ENCODE measurements at places on chromosomes 2 and 18.

- no peak for DNase-seq
Observed at GRCh38 chr18:50639711-50640110, 79.8 kb downstream of the MAPK4 start.

GRCh38 chr2:71615767-71616730 is 162.7 kb downstream of the DYSF start:
- no peak for DNase-seq

GRCh38 chr2:195513119-195513518 is 143.9 kb upstream of the SLC39A10 start:
- no peak for DNase-seq

GRCh38 chr2:134668821-134669220 is 50.0 kb downstream of the TMEM163 start:
- DNase-seq, result peak; percentile 68

GRCh38 chr2:27080140-27080469 is 1.7 kb downstream of the EMILIN1 start:
- no peak for DNase-seq

GRCh38 chr2:33015421-33016142 is 68.8 kb downstream of the LTBP1 start:
- no peak for DNase-seq

GRCh38 chr18:59871711-59872362 is 28.0 kb upstream of the PMAIP1 start:
- no peak for DNase-seq

DNA sequence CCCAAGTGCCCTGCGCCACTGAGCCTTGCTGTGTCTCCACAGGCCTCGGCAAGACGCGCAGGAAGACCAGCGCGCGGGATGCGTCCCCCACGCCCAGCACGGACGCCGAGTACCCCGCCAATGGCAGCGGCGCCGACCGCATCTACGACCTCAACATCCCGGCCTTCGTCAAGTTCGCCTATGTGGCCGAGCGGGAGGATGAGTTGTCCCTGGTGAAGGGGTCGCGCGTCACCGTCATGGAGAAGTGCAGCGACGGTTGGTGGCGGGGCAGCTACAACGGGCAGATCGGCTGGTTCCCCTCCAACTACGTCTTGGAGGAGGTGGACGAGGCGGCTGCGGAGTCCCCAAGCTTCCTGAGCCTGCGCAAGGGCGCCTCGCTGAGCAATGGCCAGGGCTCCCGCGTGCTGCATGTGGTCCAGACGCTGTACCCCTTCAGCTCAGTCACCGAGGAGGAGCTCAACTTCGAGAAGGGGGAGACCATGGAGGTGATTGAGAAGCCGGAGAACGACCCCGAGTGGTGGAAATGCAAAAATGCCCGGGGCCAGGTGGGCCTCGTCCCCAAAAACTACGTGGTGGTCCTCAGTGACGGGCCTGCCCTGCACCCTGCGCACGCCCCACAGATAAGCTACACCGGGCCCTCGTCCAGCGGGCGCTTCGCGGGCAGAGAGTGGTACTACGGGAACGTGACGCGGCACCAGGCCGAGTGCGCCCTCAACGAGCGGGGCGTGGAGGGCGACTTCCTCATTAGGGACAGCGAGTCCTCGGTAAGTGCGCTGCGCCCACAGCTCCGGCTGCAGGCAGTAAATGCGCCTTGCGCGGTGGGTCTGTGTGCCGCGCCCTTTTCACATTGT is 136.8 kb downstream of the NCK2 start:
- DNase-seq, result no peak

DNA sequence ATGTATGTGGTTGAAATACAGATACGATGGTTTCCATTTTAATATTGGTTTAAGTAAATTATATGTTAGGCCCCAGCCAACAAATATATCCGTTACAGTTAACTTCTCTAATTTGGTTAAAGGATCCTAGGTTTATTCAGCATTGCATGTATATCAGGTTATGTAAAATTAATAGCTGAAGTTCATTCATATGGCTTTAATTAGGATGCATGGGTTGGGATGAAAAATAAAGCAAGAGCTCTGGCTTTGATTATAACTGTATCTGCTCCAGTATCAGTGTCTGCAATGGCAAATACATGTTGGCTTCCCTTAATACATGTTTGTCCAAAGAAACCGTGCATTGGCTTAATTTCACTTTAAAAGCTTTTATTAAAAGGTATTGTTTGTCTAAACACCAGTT is 435.7 kb upstream of the SETBP1 start:
- DNase-seq, result no peak

- DNase-seq, result no peak
Observed at GRCh38 chr2:40315683-40316082, 136.2 kb downstream of the SLC8A1 start.

GRCh38 chr2:26086155-26086637 is 52.3 kb downstream of the RAB10 start:
- no peak for DNase-seq

DNA sequence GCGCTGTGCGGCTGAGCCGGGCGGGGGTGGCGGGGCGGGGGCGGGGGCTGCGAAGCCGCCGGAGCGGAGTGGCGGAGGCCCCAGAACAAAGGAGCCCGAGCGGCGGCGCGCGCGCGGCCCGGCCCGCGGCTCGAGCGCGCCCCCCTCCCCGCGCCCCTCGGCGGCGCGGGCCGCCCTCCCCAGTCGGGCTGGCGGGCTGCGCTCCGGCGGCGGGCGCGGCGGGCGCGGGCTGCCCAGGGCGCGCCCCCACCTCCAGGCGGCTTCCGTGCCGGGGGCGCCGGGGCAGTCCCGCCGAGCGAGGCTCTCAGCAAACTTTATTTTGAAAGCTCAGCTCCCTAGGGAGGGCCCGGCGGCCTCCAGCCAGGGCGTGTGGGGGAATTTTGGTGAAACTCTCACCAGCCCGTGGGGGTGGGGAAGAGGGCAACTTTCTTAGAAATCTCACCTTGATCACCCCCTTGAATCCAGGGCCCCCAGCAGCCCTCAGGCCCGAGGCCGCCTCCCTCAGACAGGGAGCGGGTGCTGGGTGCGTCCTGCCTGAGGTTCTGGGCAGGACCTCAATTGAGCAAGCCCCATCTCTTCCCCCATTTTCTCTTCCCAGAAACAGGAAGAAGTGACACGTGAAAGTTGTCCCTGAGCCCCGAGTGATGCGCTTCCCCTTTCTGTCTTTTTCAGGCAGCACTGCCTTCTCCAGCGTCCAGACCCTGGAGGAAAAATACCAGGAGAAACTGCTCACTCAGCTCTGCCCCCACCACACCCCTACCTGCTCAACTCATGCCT is 786 bp downstream of the TET3 start:
- peak; percentile 53 for DNase-seq

- DNase-seq, result no peak
Observed at GRCh38 chr2:64804651-64805050, 150.9 kb upstream of the SERTAD2 start.

GRCh38 chr2:119873350-119874315 is 113.9 kb downstream of the PTPN4 start:
- no peak for DNase-seq

GRCh38 chr18:77069931-77070330 is 62.7 kb downstream of the MBP start:
- peak; percentile 36 for DNase-seq

GRCh38 chr2:28972778-28973335 is 8.2 kb upstream of the TOGARAM2 start:
- no peak for DNase-seq

DNA sequence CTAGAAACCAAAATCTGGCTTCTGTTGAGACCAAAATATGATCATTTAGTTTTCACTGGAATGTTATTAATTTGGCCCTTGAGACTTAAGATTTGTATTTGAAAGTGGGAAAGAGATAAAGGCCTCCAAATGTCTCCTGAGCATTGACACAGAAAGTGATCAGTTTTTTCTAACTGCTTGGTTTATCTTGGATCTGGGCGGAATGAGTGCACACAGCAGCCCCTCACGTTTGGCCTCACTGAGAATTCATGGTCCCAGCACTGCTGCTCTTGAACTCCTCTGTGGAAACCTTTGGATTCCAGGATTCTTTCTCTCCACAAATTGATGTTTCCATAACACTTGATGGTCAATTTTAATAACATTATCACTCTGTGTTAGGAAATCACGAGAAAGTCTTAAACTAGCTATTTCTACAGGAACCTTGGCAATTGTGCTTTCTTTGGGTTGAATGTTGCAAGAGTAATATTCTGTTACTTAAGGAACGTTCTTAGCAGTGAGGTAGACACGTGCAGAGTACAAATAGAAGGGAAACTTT is 180.3 kb upstream of the BCL2L11 start:
- no peak for DNase-seq

- no peak for DNase-seq
Observed at GRCh38 chr2:237507512-237507911, 20.5 kb downstream of the MLPH start.

DNA sequence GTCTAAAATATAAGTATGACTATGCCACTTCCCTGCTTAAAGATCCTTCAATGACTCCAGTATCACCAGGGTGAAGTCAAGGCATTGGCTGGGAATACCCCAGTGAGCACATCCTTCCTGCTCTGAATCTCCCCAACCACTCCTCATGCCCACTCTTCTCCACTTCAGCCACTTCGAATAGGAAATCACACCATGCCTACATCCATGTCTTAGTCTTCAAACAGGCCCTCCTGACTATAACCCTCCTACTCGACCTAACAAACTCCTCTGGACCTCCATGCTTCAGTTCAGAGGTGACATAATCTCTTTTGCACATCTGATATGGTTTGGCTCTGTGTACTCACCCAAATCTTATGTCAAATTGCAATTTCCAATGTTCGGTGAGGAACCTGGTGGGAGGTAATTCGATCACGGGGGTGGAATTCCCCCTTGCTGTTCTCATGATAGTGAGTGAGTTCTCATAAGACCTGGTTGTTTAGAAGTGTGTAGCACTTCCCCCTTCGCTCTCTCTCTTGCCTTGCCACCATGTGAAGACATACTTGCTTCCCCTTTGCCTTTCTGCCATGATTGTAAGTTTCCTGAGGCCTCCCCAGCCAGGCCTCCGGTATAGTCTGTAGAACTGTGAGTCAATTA is 87.8 kb upstream of the TFCP2L1 start:
- DNase-seq, result no peak

DNA sequence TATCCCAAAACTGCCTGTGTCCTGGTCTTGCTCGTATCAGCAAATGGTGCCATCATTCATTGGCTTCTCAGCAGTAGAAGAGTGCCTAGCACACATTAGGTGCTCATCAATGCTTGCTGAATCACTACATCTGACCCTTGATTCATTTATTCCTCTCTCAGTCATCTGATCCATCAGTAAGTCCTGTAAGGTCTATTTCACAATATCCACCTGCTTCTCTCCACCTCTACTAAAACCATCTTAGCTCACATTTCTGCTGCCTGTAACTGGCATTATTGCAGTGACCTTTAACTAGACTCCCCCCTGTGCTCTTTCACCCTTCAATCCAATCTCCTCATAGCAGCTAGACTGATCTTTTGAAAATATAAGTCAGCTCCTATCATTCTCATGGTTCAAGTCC is 387.6 kb upstream of the SPRED2 start:
- no peak for DNase-seq

GRCh38 chr2:27710640-27711430 is 47.1 kb downstream of the SLC4A1AP start:
- no peak for DNase-seq

- DNase-seq, result no peak
Observed at GRCh38 chr18:69980982-69981804, 33.5 kb upstream of the CD226 start.

DNA sequence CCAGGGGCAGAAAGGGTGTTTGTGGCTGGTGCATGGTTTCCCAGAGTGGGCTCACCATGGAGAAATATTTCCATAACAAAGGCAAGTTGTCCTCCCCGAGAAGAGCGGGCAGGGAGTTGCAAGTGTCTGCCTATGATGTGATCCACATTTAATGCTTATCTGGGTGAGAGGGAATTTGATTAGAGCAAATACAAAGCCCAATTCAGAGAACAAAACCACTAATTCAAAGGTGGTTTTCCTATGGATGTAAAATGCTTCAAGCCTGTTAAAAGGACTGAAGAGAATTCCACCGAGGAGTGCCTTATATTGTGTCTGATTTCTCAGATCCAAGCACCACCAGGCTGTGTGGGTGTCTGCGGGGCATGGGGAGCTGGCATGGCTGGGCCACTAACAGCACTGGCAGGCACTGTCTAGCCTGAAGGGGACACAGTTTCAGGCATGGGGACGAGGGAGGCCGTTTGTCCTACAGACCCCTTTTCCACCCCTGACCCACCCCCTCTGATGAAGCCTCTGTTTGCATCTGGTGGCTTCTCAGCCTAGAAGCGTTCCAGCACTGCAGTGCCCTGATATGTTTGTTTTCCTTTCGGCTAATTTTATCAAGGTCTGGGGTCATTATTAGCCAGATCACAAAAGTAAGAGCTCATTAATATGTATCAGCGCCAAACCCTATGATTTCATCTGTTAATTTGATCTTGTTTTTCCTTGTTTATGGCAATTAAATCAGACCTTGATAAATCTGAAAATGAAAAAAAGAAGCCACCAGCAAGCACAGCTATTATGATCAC is 357.3 kb downstream of the HRH4 start:
- DNase-seq, result no peak

- DNase-seq, result no peak
Observed at GRCh38 chr2:75597949-75598348, 37.2 kb upstream of the EVA1A start.

DNA sequence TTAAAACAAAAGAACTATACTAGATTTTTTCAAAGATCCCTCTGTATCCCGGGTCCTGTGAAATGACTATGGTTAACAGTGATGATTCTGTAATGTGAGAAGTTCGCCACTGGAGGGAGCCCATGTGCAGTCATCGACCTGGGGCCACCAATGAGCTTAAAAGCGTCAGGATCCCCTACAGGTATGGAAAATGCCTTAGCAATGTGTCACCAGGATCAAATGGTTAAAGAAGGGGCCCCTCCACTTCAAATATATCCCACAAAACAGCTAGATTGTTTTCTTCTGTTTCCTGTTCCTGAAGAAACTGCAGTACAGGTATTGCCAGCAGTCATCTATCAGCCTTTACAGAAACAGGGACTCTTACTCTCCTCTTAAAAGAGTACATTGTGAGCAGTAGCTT is 15.3 kb downstream of the CHRNA1 start:
- peak; percentile 38 for DNase-seq

DNA sequence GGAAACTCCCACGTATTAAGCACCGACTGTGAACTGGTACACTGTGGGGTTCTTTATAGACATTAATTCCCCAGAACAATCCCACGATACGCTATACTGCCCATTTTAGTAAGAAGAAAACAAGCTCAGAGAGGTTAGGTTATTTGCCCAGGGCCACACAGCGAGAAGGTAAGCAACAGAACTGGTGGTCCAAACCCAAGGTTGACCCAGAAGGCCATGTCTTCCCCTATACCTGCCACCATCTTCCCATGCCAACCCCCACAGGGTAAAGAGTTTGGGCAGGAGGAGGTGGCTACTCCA is 69.9 kb downstream of the MARCO start:
- no peak for DNase-seq
